ENCODE measurements at places on chromosomes 16 and 17. TPM values are rescaled to one million over a fixed set of nuclear protein-coding genes. Genes with fewer than 3 reads are reported as not detected.

Gene ACE
- 0.63 TPM for total RNA-seq

Gene TRPV3
- 1.3 TPM for total RNA-seq

Gene P2RX5
- total RNA-seq = 21.5 TPM

DNA sequence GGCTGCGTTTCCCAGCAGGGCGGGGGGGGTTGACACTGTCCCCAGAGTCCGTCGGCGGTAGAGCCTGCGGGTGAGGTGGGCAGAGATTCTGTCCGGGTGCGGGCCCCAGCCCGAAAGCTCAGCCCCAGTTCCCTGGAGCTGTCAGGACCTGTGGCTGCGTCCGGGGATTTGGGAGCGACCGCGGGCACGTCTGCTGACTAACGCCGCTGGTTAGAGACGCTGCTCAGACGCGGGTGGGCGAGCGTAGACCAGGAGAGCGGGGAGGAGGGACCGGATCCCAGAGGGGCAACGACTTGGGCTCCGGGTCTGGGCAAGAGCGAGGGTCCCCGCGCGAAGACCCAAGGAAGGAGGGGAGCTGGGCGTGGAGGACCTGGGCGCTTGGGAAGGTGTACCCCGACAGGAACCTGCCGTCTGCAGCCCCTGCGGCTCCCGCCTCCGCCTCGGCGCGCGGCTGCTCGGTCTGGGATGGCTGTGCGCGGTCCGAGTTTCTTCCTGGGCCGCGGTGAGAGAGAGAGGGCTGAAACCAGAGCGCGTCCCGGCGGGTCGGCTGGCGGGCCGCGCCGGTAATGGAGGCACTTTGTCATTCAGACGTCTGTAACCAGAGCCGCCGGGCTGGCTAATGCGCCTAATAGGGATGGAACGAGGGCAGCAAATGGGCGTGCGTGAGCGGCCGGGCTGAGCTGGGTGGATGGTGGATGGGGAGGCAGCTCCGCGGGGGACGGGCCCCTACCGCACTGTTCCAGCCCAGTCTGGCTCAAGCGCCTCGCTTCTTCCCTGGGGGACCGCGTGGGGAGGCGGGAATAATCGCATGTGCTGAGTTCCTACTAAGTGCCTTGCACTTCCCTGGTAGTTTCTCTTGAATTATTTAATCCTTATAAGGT is 2.3 kb downstream of the NGFR start:
- no peak for DNase-seq

GRCh38 chr17:29613352-29613837 is 9.3 kb downstream of the CORO6 start:
- no peak for DNase-seq

GRCh38 chr17:62187681-62188080 is 122.6 kb upstream of the MED13 start:
- peak; percentile 72 for DNase-seq

GRCh38 chr17:74453665-74454196 is 12.7 kb upstream of the CD300A start:
- no peak for DNase-seq

GRCh38 chr17:38325221-38325851 is 18.4 kb downstream of the GPR179 start:
- no peak for DNase-seq
